ENCODE measurements at places on chromosomes 2 and 18.
A peak's percentile ranks its signal among the peaks of the same experiment; 100 is the strongest.

- DNase-seq = no peak
These were observed 246.1 kb upstream of the ST6GAL2 start for GRCh38 chr2:107132070-107132469.

- DNase-seq = peak; percentile 96
These were observed 16.0 kb upstream of the ASXL2 start for GRCh38 chr2:25894135-25894830.

GRCh38 chr2:147904051-147904450 is 59.2 kb downstream of the ACVR2A start:
- no peak for DNase-seq

GRCh38 chr18:48711651-48712486 is 173.0 kb downstream of the CTIF start:
- peak; percentile 87 for DNase-seq

DNA sequence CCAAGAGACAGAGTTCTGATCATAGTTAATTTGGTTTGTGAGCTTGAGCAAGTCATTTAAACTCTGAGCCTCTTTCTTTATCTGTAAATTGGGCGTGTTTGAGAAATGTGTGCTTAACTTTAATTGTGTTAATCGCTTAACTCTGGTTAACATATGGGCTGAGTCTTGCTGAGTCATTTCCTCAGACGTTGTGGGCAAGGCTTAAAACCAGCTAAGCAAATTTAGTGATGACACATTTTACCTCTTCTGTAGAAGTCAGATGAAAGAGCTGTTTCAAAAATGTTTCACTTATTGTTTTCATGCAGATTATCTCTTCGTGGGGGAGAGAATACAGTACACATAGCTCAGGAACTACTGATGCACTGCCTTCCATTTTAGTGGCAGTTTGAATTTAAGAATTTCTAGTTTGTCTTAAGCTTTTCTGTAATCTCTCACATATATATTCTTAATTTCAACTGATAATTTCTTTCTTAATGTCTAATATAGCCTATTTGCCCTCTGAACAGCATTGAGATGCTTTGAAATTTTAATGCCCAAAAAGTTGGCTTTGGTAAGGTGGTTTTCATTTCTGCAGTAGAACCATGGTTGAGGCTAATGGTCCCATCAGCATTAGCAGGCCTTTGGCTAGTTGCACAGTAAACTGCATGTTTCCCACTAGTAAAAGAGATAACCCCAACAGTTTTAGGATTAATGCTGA is 34.9 kb downstream of the RAB10 start:
- no peak for DNase-seq

DNA sequence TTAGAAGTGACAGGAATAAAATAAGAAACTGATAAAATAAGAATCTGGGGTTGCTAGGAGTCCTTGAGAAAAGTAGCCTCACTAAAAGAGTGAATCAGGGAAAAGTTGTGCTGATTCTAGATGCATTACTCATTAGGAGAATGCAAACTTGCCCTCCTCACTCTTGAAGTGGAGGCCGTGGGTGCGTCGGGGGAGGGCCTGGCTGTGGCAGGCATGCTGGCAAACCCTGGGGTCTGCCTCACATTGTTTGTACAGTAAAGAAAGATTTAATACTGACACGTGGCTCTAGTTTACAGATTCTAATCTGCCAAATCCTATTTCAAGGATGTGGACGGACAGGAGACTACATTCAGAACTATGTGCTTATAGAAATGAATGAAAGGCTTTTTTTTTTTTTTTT is 41.9 kb downstream of the TANC1 start:
- DNase-seq = no peak

DNA sequence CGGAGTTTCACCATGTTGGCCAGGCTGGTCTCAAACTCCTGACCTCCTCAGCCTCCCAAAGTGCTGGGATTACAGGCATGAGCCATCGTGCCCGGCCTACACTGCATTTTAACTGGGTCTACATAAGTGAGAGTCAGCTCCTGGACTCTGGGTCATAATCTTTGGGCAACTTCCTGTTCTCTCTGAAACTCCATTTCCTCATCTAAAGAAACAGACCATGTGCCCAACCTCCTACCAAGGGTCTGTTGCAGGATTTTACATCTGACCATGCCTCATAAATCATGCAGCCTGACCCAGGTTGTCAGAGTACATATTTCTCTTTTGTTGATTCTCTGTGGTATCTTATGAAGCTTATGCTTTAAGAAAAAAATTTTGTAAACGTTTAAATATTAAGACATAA is 280.4 kb downstream of the ALPK2 start:
- no peak for DNase-seq

GRCh38 chr2:12982149-12982584 is 265.4 kb downstream of the TRIB2 start:
- DNase-seq = no peak

- DNase-seq = peak; percentile 64
These were observed 836 bp downstream of the ANKRD12 start for GRCh38 chr18:9137168-9138066.

All from G401 (cell line).